IMR-90 (cell line): ENCODE measurements at places on chromosomes 6 and 20. TPM values are rescaled to one million over a fixed set of nuclear protein-coding genes. Genes with fewer than 3 reads are reported as not detected.

PKIB gene
- total RNA-seq = 12.2 and 13.1 TPM in 2 replicates

LTA gene
- total RNA-seq = not detected in 2 replicates

LTB gene
- total RNA-seq = not detected in 2 replicates

PGC gene
- total RNA-seq = not detected in 2 replicates

GRCh38 chr6:36781669-36782068, 57.6 kb downstream of the CPNE5 start:
- H3K27me3 ChIP-seq = peaks cover 42% of the 10 kb centered on the region
- no peak for DNase-seq
- H3K4me3 ChIP-seq = no peak overlapping the region

- H3K27me3 ChIP-seq = no peaks in the 10 kb centered on the region
- H3K4me3 ChIP-seq = no peak overlapping the region
- peaks cover 20% of the 10 kb centered on the region for H3K4me1 ChIP-seq
- no peak overlapping the region for H3K27ac ChIP-seq
Measured at GRCh38 chr6:33695451-33695887, 16.0 kb downstream of the UQCC2 start.
